T-helper 1 cell (primary cell): ENCODE measurements at places on chromosomes 11 and 22.

GRCh38 chr11:46554213-46555147 lies 39.3 kb downstream of the AMBRA1 start:
- no peak for DNase-seq

- no peak for DNase-seq
These were observed 11.0 kb upstream of the PTPN5 start for GRCh38 chr11:18802381-18803257.

DNA sequence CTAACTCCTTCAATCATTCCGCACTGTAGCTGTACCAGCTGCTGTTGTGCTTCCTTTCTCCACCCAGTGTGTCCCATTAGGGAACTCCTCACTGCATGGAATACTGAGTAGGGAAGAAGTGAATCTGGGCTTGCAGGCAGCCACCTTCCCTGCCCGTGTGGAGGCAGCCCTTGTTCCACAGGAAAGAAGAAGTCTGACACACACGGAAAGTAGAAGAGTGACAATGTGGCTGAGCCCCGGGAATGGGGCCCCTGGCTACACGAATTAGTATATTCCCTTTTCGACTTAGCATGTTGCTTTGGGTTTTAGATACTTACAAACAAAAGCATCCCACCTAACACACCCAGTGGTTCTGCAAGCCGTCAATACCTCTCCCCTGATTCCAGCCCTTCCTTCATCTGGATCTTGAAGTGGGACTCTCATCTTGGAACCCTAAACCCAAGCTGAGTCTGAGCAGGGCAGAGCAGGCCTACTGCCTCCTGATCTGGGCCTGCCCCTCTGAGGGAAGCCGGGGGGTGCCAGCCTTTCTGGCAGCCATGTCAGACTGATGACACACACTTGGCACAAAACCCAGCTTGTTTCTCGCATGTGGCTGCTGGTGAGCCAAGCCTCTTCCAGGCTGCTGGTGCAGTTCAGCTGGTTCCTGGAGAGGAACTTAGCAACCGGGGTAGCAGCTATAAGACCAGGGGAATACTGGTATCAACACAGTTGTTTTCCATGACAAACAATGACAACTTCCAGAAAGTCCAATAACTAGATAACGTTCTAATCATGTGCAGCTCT lies 71.6 kb downstream of the C11orf58 start:
- no peak for DNase-seq

DNA sequence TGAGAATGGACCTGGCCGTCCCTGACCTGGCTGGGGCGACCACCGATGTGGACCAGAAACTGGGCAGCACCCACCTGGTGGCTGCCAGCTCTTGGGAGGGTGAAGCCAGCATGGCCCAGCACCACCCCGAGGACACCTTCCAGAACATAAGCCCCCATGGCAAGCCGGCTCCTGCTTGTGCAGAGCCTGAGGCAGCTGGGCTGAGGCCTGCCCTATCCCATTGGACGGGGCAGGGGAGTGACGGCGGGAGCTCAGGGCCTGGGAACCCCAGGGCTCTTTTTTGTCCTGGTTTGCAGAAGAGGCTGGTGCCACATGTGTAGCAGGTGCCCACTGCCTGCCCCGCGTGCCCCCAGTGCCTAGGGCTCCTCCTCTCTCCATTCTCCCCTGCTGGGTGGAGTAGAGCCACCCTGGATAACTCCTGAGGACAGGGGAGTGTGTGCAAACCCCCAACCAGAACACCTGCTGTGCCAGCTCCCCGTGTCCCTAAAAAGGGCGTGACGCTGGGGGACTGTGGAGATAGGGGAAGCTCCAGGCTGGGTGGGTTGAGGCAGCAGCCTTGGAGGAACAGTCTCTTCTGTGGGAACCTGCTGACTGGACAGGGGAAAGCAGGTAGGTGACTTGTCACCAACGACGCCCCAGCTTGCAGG lies 11.9 kb downstream of the DUSP8 start:
- DNase-seq: no peak

DNA sequence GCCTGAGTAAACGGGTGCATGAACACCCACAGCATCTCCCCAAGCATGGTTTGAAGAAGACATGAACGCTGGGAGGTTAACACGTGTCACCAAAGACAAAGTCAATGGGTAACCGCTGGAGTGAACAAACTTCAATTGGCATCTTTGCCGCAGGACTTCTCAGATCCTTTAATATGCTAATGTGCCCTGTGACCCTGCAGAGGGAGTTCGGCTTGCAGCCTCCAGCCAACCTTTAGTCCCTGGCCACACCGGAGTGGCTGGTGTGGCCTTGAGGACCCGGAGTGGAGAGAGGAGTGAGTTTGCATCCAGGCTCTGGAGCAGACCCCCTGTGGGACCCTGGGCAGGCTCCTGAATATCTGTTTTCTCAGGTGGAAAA lies 57.0 kb downstream of the FLRT1 start:
- no peak for DNase-seq

DNA sequence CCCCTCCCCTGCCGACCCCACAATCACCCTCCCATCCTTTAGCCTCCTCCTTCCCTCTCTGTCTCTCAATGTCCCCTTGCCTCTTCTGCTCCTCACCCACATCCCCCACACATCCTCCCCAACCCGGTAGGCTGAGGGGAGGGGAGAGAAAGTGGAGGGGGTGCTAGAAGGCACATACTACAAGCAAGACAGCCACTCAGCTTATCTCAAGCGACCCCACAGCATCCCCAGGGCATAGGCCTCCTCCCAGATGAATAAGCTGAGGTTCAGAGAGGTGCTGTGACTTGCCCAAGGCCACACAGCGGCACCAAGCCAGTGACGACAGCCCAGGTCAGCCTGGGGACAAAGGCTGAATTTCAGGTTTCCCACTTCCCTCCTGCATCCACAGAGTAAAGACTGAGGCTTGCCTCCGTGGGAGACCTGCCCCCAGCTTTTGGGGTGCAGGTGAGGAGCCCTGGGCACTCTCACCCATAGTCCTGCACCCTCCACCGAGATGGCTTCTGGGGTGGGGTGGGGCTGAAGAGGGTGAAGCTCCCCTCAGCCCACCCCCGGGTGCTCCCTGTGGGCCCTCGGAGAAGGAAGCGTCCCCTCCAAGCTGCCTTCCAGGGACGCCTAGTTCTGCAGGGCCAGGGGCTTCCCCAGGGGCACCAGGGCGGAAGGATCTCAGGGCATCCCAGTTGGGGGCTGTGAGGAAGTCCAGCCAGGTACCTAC lies 511 bp downstream of the RAC2 start:
- DNase-seq: no peak
